ENCODE measurements at places on chromosomes 12 and 14. TPM values are rescaled to one million over a fixed set of nuclear protein-coding genes. Genes with fewer than 3 reads are reported as not detected.

DNA sequence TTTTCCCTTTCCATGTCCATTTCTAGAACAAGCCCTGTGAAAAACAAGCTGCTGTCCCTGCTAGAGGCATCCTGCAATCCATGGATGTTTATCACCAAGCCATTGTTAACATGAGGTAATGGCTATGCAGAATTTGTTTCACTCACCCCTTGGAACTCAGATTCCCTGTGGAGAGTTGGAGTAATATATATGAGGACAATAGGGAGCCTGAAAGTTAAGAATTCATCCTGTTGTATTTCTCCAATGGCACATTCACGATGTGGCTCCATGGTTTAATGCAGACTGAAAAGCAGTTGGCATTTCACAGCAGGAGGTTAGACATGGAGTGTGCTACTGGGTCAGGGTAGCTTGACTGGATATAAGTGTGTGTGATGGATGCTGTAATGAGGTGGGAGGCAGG is 32.4 kb downstream of the GPR65 start:
- no peak overlapping the region for H3K4me3 ChIP-seq
- H3K27ac ChIP-seq, result no peak overlapping the region
- peaks cover 4% of the 10 kb centered on the region for H3K4me1 ChIP-seq
- no peak for DNase-seq

DNA sequence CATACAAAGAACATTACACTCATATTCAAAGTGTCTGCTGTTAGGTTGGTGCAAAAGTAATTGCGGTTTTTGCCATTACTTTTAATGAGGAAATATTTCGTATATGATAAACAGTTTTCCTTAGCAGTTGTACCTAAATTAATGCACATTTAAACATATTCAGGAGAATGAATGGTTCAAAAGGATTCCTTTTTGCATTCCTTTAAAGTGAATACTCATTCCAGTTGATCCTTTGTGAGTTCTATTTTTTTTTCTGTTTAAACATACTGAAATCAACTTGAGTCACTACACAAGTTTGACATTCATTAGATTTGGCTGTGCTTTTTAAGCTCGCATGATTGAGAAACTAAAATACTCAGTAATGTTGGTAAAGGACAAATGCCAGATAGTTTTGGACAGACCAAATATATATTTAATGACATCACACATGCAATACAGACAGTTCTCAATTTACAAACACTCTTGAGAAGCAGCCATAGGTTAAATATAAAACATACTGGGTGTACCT is 13.8 kb upstream of the SLC38A2 start:
- peaks cover 16% of the 10 kb centered on the region for H3K36me3 ChIP-seq
- no peak overlapping the region for H3K4me3 ChIP-seq

The TRIM9 gene
- total RNA-seq, result 0.98 TPM

- H3K27ac ChIP-seq, result no peak overlapping the region
- no peaks in the 10 kb centered on the region for H3K36me3 ChIP-seq
- H3K4me3 ChIP-seq, result peak overlapping the region; percentile 3
- H3K4me1 ChIP-seq, result no peaks in the 10 kb centered on the region
These were observed 17.8 kb upstream of the CD9 start for GRCh38 chr12:6182279-6182898.

DNA sequence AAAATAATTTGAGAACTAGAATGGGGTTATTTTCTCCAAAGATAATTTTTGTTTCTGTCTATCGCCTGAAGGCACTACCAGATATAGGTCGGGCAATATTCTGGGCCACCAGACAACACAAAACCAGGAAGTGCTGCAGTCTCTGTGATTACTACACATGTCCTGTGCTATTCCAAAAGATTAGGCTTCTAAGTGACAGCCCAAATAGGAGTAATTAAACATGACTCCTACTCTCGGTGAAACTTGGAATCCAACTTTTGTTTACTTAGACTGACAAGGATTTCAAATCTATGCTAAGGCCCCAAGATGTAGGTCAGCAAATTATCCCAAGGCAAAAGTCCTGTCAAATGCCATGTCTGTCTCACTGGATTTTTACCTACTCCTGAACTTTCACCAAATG is 157.6 kb upstream of the LRFN5 start:
- no peaks in the 10 kb centered on the region for H3K4me1 ChIP-seq
- H3K27me3 ChIP-seq, result no peaks in the 10 kb centered on the region
- H3K4me3 ChIP-seq, result no peak overlapping the region
- DNase-seq, result no peak

The RFX4 gene
- total RNA-seq, result 0.57 TPM

The MMP17 gene
- 14.8 TPM for total RNA-seq

DNA sequence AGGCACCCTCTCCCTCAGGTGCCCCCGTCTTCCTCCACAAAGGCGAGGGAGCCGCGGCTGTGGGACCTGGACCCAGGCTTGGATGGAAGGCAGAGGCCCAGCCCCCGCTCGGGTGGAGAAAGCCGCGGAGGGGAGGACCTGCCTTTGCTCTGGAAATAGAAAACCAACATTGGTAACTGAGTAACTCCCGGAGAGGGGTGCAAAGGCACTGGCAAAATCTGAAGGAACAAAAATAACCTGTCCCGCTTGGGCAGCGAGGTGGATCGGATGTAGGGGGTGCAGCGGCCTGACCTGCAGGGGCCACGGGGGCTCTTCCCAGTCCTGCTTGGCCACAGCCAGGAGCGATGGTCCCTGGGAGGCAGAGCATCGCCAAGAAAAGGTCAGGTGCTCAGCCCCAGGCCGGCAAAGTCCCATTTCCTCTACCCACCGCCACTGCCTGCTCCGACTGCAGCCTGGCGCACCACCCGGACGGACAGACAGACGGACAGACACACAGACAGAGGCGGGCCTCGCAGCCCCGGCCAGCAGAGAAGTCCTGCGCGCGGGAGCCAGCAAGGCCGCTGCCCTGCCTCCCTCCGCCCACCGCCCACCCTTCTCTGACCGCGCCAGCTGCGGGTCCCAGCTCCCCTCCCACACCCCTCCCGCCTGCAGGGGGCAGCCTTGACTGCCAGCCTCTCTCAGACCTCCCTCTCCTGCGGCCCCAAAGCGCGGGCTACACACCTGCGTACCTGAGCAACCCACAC is 21.4 kb upstream of the TMEM106C start:
- no peaks in the 10 kb centered on the region for H3K4me1 ChIP-seq
- H3K27ac ChIP-seq, result no peak overlapping the region
- H3K36me3 ChIP-seq, result no peaks in the 10 kb centered on the region
- no peak overlapping the region for H3K4me3 ChIP-seq

GRCh38 chr14:55556929-55557623 is 22.9 kb upstream of the KTN1 start:
- H3K36me3 ChIP-seq, result no peaks in the 10 kb centered on the region
- no peak for DNase-seq
- H3K4me1 ChIP-seq, result no peaks in the 10 kb centered on the region
- H3K4me3 ChIP-seq, result no peak overlapping the region
- no peaks in the 10 kb centered on the region for H3K27me3 ChIP-seq
- no peak overlapping the region for H3K27ac ChIP-seq

The PIK3C2G gene
- not detected for total RNA-seq

DNA sequence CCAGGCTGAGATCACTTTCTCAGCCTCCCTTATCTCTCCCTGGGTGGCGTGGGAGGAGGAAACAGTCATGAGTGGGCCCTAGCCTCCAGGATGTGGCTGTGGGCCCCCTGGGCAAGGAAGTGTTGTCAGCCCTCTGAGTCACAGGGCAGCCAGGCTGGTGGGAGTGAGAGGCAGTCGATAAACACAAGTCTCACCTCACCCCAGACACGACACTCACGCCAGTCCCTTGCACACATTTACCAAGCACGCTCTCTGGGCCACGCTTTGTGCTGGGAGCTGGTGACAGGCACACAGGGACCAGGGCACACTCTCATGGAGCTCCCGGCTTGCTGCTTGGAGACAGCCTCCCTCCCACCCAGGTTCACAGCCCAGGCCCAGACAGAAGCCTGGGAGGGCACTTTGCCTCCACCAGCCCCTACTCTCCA is 1.9 kb upstream of the KRT79 start:
- DNase-seq, result peak; percentile 20
- H3K27me3 ChIP-seq, result no peaks in the 10 kb centered on the region
- no peaks in the 10 kb centered on the region for H3K36me3 ChIP-seq
- H3K4me3 ChIP-seq, result no peak overlapping the region
- H3K4me1 ChIP-seq, result no peaks in the 10 kb centered on the region

Measured in H9 (cell line).